NCI-H1417 (cell line): ENCODE measurements at places on chromosomes 2 and 18.

DNA sequence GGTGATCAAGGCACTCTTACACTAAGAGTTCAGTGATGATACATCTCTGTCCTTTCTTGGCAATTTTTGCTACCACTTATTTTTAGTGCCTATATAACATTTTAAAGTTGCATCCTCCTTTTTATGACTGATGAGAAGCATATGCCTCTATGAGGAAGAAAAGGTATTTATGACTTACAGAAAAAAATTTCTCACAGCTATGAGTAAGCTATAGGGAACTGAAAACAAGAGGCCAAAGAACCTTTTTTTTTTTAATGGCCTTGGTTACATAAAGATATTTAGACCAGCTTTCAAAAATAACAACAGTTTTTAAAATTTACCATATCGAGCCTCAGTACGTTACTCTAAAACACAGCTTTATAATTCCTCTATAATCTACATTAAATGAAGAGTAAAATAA, 21.3 kb downstream of the MBD5 start:
- DNase-seq, result no peak

DNA sequence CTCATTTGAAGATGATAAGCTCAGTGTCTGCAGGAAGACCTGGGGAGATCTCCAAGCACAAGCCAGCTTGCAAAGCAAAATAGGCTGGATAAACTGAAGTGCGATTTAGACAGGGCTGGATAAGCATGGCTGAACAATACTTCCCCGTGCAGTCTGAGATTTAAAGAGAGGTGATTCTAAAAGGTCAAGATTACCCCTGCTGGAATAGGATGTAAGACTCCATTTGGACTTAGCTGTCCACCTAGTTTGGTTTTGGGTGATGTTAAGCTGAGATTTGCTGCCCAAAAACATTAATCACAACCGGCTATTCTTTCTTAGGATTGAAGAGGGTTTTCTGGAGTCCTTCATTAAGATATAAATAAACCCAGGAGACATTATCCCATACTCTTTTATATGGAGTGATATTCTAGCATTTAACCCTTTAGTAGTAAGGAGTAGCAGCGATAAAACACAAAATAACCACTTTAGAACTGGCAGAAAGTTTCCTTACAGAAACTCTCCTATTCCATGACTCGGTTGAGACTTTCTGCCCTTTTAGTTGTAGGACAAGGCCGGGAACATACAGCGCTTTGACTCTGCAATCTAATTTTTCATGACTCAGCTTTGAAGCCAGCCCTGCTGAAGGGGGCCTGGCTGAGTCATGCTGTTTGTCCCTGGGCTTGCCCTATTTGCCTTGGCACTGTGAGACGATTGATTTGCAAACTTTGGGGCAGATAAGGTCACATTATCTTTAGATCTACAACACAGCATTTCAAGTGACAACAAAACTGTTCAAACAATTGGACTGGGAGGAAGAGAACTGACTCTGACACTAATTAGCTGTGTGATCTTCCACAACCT, 238.2 kb downstream of the GCA start:
- DNase-seq, result no peak

- no peak for DNase-seq
These were observed 165.7 kb downstream of the TMX3 start for GRCh38 chr18:68548904-68549870.

GRCh38 chr2:201128933-201129505, 13.1 kb downstream of the CFLAR start:
- DNase-seq, result no peak

DNA sequence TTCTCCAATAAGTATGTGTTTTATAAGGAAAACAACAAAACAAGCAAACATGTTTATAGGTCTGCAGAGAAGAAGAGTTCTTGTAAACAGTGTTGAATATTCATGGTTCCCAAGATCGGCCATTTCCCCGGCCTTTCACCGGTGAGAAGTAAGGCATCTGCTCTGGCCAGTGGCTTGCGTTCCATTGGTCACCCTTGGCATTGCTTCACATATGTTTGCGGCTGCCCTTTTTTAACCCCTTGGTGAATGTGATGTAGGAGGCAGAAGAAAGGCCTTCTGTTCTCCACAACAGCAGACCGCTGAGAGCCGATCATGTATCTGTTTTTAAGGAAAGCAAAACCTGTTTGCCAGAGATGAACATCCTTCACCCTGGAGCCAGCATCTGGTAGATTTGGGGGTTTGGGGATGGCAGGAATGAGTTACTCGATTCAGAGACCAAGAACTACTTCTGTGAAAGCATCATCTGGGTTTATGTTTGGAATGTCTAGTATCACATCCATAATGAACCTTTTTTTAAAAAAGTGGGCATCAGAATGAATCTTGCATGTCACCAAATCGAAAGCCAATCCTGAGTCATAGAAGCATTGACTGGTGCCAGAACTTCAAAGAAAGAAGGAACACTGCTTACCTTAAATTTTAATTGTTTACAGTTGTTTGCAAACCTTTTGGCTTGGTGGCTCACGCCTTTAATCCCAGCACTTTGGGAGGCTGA, 112.3 kb downstream of the AGAP1 start:
- no peak for DNase-seq

- DNase-seq, result no peak
These were observed 197.2 kb upstream of the POU3F3 start for GRCh38 chr2:104656571-104657163.

DNA sequence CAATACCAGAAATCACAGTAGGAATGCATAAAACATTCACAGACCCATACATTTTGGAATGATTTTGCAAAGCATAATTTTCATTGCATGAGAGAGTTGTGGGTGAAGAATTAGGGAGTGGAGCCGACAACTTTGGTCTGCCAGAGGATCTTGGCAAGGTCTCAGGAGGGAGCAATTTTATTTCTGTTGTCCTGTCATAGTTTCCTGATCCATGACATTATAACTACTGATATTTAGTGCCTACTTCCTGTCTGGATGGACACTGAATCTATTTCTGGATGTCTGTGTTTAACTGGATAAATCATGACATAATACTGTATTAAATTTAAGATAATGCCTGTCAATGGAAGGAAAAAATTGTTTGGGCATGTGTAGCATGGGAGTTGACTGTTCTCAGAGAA, 2.4 kb downstream of the ITGA4 start:
- DNase-seq, result no peak

DNA sequence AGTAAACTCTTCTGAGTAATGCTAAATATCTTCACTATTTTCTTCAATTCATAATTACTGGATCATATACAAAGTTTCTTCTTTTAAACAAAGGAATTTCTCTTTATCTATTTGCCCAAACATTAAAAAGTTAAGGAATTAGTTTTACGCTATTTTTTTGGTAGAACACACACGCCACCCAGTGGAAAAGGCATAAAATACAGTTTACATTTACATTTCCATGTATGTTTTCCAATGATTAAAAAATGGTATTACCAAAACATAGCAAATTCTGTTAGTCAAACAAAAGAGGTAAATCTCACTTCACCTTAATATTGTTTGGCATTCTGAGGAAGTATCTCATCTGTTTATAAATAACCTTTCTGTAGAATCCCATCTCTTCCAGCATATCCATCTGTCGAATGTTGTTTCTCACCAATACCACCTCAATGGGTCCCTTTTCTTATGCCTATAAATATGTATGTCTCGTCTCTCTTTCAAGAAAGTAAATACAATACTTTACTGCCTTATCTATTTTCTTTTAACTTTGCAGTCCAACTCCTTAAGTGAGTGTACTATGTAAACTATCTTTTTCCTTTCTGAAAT, 7.2 kb downstream of the BOLL start:
- peak; percentile 60 for DNase-seq

GRCh38 chr18:10792181-10792580, 266.4 kb downstream of the NAPG start:
- no peak for DNase-seq

- DNase-seq, result peak; percentile 67
These were observed 1537.7 kb downstream of the LRP1B start for GRCh38 chr2:140593132-140593531.

GRCh38 chr18:57833441-57834101, 30.5 kb upstream of the ATP8B1 start:
- peak; percentile 56 for DNase-seq

DNA sequence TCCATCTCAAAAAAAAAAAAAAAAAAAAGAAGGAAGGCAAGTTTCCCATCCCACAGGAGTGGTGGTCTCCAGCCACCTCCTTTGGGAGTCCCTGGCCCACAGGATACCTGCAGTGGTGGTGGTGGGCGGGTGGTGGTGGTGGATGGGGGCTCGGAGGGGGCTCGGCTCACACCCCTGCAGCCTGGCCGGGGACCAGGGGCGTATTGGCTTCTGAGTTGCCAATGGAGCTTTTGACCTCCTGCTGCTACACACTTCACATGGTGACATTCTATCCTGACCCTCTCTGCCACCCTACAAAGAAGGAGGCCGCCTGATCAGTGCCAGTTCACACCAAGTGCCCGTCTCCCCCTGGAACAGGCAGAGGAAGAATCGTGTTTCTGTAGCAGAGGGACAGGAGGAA, 119.6 kb downstream of the NFATC1 start:
- DNase-seq, result no peak
